ENCODE measurements at places on chromosomes 7 and 10.

GRCh38 chr10:45424668-45425404, 50.8 kb downstream of the ALOX5 start:
- H3K4me3 ChIP-seq = no peak overlapping the region
- H3K27me3 ChIP-seq = no peaks in the 10 kb centered on the region
- DNase-seq = no peak

DNA sequence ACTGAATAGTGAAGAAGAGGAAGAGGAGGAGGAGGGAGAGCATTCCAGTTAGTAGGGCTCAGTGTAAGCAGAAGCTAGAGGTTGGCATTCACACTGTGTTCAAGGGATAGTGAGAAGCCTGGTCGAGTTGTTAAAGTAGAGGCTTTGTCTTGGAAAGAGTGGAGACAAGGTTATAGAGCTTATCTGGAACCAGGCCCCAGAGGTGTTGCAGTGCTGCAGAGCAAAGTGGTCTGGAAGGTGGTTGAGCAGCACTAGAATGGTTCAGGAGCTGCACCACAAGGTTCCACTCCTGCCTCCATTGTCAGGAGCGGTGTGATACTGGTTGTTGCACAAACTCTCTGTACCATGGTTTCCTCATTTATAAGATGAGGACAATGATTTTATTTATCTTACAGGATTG, 8.8 kb upstream of the PCGF5 start:
- H3K4me3 ChIP-seq = no peak overlapping the region
- H3K27ac ChIP-seq = no peak overlapping the region
- no peak for DNase-seq
- peaks cover 2% of the 10 kb centered on the region for H3K4me1 ChIP-seq
- H3K36me3 ChIP-seq = no peaks in the 10 kb centered on the region

DNA sequence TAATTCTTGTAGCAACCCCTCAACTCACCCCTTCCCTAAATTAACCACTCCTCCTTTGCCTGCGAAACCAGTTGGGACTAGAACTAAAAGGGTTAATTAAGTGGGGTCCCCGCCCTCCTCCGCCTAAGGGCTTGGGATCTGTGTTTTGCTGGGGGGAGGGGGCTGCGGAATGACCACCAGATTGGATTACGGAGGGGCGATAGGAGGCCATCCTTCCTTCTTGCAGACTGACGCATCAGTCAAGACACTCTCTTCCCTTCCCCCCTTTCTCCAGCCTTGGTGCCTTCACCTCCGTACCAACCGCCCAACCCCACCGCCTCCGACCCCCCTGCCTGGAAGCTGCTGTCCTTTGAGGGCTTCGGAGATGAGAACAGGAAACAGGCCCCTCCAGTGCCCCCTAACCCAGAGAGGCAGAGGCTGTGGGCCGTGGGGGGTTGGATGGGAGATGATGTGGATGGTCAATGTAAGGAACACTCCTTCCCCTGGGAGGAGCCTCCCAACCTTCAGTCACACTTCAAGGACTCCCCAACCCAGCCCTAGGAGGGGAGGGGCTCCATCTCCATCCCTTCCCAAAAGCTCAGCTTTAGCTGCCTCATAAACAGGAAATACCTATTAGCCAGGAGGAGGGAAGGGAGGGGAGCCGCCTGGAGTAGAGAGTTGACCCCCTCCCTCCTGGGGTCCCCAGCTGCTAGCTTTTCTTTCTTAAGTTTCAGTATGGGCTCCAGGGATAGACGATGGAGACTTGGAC, 997 bp upstream of the LDB1 start:
- H3K27ac ChIP-seq = peak overlapping the region; percentile 96
- no peaks in the 10 kb centered on the region for H3K27me3 ChIP-seq
- H3K4me1 ChIP-seq = peaks cover 50% of the 10 kb centered on the region
- no peaks in the 10 kb centered on the region for H3K36me3 ChIP-seq
- no peak for DNase-seq
- H3K4me3 ChIP-seq = peak overlapping the region; percentile 82

DNA sequence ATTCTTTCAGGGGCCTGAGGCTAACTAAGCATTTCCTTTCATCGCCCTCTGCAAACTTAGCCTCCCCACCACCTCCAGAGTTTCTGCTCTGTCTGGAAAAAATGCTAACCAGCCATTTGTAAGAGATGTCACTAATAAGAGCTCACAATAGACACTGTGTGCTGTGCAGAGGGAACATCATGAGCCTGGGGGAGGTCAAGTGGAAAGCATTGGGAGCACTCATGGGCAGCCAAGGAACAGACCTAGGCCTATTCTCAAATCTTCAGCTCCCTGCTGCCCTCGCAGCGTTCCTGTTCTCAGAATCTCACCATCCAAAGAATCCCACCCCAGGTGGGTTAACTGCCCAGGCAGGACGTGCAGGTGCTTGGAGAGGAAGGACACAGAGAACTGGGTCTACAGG, 27.1 kb upstream of the GPAM start:
- no peaks in the 10 kb centered on the region for H3K36me3 ChIP-seq
- DNase-seq = no peak
- H3K27ac ChIP-seq = no peak overlapping the region
- no peak overlapping the region for H3K4me3 ChIP-seq
- H3K27me3 ChIP-seq = peaks cover 22% of the 10 kb centered on the region
- peaks cover 13% of the 10 kb centered on the region for H3K4me1 ChIP-seq

- peaks cover 15% of the 10 kb centered on the region for H3K27me3 ChIP-seq
- H3K36me3 ChIP-seq = peaks cover 3% of the 10 kb centered on the region
- no peak for DNase-seq
- H3K4me1 ChIP-seq = peaks cover 41% of the 10 kb centered on the region
These were observed 138.3 kb upstream of the FGFR2 start for GRCh38 chr10:121736315-121737130.

GRCh38 chr7:85851571-85852193, 664.8 kb upstream of the SEMA3D start:
- H3K36me3 ChIP-seq = no peaks in the 10 kb centered on the region
- peaks cover 16% of the 10 kb centered on the region for H3K4me1 ChIP-seq
- no peak for DNase-seq

DNA sequence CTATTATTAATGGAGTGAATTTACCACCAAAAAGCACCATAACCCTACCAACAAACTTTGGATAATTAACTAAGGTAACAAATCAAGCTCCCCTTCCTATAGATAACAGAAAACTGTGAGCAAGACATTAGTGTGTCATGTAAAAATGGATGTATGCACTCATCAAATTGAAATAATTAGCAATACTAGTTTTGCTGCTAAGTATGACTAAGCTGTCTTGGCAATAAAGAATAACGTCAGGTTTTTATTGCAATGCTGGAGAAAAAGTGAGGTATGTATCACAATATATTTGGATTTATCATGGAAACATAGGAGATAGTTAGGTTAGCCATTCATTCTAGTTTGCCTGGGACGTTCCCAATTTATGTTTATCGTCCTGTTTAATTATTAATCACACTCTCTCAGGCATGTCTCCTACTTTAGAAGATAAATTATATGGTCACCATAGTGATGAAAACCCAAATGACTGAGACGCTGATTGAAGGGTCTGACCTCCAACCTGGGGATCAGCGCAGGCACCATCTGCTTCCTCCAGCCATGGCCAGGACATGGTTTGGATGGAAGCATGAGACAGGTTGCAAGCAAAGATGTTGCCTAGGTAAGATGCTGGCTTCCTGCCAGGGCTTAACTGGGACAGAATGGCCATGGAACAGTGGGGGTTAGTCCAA, 125.6 kb downstream of the FANK1 start:
- H3K27me3 ChIP-seq = no peaks in the 10 kb centered on the region
- H3K27ac ChIP-seq = no peak overlapping the region
- H3K36me3 ChIP-seq = peaks cover 8% of the 10 kb centered on the region
- H3K4me3 ChIP-seq = no peak overlapping the region
- H3K4me1 ChIP-seq = peaks cover 14% of the 10 kb centered on the region

DNA sequence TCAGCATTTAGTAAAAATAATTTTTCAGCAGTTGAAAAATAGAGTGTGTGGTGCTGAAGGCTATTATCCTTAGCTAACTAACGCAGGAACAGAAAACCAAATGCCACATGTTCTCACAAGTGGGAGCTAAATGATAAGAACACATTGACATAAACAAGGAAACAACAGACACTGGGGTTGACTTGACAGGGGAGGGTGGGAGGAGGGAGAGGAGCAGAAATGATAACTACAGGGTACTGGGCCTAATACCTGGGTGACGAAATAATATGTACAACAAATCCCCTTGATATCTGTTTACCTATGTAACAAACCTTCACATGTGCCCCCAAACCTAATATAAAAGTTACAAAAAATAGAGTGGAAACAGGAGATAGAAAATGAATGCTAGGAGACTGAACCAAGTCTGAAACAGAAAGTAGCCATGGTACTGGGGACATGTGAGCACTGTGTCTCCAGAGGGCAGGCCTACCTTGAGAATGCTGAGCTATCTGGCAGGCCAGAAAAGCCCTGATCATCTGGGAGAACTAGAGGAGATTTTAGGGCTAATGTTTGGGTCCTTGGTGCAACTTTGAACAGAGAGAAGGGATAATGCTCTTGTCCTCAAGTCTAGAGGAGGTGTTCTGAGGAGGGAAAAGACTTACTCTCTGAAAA, 4.7 kb upstream of the EFCAB10 start:
- no peak overlapping the region for H3K27ac ChIP-seq
- no peak overlapping the region for H3K4me3 ChIP-seq
- no peak for DNase-seq
- H3K4me1 ChIP-seq = peaks cover 6% of the 10 kb centered on the region
- H3K27me3 ChIP-seq = no peaks in the 10 kb centered on the region
- H3K36me3 ChIP-seq = peaks cover 3% of the 10 kb centered on the region

- H3K4me1 ChIP-seq = peaks cover 18% of the 10 kb centered on the region
- H3K36me3 ChIP-seq = no peaks in the 10 kb centered on the region
- H3K27me3 ChIP-seq = no peaks in the 10 kb centered on the region
- no peak overlapping the region for H3K27ac ChIP-seq
These were observed 36.5 kb upstream of the JAZF1 start for GRCh38 chr7:28217143-28217542.

DNA sequence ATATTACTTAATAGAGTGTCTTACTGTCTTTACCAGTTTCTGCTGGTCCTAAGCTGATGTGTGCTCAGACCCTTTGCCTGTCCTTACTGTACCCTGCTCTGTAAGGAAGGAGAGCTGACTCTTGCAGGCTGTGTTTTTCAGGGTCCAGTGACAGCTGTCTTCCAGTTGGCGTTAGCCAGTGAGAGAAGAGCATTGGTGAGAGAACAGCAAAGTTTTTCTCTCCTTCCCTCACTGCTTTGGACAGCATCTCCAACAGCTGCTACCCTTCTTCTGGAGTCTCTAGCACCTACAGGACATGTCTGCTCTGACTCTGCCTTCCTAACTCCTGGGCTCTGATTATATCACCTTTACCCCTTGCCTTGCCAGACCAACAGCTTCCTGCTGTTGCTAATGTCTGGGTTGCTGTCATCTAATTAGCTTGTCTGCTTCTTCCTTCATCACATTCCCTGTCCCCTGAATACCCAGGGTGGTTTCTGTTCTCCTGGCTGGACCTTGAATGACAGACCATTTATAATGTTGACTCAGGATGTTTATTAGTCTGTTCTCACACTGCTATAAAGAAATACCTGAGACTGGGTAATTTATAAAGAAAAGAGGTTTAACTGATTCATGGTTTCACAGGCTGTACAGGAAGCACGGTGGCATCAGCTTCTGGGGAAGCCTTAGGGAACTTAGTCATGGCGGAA, 23.5 kb upstream of the PANK1 start:
- no peaks in the 10 kb centered on the region for H3K27me3 ChIP-seq
- H3K27ac ChIP-seq = no peak overlapping the region
- no peaks in the 10 kb centered on the region for H3K36me3 ChIP-seq

DNA sequence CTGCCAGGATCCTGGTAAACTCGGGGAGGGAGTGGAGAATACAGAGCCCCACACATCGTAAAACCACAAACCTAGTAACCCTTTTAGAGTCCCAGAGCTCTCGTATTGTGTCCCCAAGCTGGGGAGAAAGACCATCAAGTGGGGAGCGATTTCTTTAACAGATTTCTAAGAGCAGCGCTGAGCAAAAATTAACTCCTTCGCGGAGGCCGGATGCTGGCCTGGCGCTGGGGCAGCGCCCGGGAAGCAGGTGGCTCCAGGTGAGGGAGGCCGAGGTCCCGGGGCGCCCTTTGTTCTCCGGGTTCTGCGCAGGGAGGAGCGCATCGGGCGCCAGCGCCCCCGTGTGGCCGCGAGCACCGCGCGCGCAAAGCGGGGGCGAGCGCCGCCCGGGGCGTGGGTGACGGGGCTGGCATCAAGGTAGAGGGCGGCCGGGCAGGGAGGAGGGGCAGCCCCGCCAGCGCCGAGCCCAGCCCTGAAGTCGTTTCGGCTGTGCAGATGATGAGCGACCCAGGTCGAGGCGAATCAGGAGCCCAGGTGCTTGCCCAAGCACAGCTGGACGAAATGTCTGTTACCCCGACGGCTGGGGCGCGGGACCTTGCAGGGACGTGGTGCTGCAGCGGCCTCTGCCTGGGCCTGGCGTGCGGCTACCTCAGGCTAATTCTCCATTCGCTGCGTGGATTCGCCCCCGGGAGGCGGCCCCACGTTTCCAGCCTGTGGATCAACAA, 10.4 kb upstream of the FGFR2 start:
- no peaks in the 10 kb centered on the region for H3K36me3 ChIP-seq
- peak overlapping the region; percentile 64 for H3K4me3 ChIP-seq
- peak; percentile 57 for DNase-seq
- H3K27me3 ChIP-seq = no peaks in the 10 kb centered on the region
- H3K27ac ChIP-seq = peak overlapping the region; percentile 34

GRCh38 chr10:11026773-11027172, 9.1 kb downstream of the CELF2 start:
- H3K27ac ChIP-seq = no peak overlapping the region
- no peak for DNase-seq
- peaks cover 62% of the 10 kb centered on the region for H3K27me3 ChIP-seq
- H3K4me1 ChIP-seq = peaks cover 3% of the 10 kb centered on the region

DNA sequence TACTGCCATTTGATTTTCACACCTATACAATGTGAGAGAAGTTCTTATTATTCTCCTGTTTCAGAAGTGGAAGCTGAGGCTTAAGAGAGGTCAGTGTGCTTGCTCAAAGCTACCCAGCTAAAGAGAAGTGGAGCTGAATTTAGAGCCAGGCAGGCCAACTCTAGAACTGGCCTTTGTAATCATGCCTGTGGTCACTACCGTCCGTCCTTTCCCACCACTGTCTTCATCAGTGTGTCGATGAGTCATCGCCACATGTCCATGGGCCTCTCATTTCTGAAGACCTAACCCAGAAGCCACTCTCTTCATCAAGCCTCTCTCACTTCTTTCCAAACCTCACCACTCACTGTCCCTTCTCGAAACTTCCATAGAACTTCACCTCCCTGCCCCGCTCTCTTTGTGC, 237.8 kb downstream of the KIAA1217 start:
- H3K36me3 ChIP-seq = peaks cover 40% of the 10 kb centered on the region
- H3K27me3 ChIP-seq = no peaks in the 10 kb centered on the region
- peaks cover 29% of the 10 kb centered on the region for H3K4me1 ChIP-seq

DNA sequence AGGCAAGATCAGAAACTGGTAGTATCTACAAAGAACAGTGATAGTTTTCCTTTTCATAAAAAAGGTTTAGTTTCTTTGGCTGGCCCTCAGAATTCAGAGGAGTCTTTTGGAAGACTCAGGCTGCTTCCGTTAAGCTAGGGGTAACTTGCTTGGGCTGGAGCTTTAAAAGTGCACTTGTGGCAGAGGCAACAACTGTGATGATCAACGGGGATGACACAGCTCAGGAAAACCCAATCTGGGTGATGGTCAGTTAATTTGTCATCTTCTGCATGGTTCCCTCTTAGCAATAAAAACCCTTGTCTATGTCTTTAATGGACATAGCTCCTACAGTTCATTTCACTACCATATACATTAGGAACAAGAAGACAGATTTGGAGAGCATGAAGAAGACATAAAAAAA, 46.7 kb downstream of the SGMS1 start:
- H3K36me3 ChIP-seq = peaks cover 2% of the 10 kb centered on the region
- H3K4me3 ChIP-seq = no peak overlapping the region
- H3K4me1 ChIP-seq = peaks cover 17% of the 10 kb centered on the region
- DNase-seq = no peak
- H3K27ac ChIP-seq = no peak overlapping the region

Data from mesothelial cell of epicardium (in vitro differentiated cells).